NK-92 treated with Interleukin-12 subunit alpha and Interleukin-12 subunit beta, amount 100 ng/mL, for 24 hours (cell line): ENCODE measurements at places on chromosomes 2 and 18.
A peak's percentile ranks its signal among the peaks of the same experiment; 100 is the strongest.

GRCh38 chr2:184294831-184295230 is 303.5 kb upstream of the ZNF804A start:
- no peak for DNase-seq

- DNase-seq: no peak
These were observed 285.7 kb downstream of the TCF4 start for GRCh38 chr18:55302167-55302833.

GRCh38 chr2:161915121-161915520 is 158.9 kb downstream of the DPP4 start:
- no peak for DNase-seq

GRCh38 chr2:9222239-9222892 is 15.8 kb downstream of the ASAP2 start:
- no peak for DNase-seq

- no peak for DNase-seq
These were observed 14.6 kb upstream of the ALPP start for GRCh38 chr2:232363784-232364615.

DNA sequence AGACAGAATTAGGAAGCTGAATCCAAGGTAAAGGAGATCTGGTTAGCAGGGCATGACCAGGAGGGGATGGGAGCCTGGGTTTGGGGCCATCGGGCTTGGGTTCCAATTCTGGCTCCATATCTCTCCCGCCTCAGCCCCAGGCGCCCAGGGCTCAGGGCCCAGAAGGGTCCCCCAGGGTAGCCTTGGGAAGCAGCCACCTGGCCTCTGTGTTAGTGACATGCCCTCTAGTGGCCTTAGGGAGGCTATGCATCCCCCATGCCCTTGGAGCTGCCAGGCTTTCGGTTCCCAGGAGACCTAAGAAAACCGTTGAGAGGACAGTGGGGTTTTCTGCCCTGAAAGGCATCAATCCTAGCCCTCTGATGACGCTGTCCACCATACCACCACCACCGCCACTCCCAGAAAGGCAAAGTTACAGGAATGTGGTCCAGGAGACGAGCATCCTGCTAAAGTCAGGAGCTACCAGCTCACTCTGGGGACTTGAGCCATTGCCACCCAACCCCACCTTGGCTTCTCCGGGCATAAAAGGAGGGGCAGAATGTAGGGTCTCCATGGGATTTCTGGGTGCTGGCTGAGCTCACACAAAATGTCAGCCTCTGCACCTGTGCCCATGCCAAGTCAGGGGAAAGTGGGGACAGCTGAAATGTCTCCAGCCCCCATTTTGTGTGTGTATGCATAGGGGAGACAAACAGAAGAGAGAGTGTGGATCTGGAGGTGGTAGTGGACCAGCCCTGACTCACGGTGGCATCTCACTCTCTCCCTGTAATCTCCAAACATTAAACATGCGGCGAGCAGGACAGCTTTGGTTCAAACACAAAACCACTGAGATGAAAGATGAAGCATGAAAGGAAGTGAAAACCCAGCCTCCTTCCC is 56.5 kb downstream of the EMX1 start:
- peak; percentile 4 for DNase-seq

GRCh38 chr2:240811346-240812300 is 8.4 kb downstream of the KIF1A start:
- DNase-seq: no peak

GRCh38 chr18:48990481-48991318 is 39.9 kb upstream of the SMAD7 start:
- no peak for DNase-seq

DNA sequence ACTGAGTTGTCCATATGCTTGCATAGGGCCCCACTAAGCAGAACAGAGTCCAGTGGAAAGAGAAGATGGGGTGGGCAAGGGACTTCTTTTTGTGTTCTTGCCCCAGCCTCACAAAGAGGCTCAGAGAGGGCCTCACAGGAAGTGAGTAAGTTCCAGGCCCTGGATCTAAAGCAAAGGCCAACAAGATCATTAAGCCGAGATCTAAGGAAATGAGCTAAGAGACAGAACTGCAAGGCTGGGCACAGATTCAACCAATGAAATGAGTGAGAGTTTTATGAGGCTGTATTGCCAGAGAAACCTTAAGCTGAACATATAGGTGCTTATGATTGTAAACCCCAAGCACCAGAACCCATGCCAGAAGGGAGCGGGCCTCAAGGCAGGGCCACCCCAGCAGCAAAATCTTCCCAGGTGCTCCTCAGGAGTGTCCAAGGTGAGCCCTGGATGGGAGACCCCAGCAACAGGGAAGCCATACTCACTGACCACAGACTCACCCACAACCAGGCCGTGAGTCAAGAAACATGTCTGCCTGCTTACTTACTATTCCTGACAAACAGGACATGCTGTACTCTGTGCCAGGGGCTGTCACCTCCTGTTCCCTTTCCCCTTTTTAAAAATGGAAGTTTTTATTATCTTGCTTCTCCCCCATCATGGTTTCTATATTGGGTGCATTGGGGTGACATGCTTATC is 40.2 kb downstream of the SLC14A1 start:
- DNase-seq: no peak

DNA sequence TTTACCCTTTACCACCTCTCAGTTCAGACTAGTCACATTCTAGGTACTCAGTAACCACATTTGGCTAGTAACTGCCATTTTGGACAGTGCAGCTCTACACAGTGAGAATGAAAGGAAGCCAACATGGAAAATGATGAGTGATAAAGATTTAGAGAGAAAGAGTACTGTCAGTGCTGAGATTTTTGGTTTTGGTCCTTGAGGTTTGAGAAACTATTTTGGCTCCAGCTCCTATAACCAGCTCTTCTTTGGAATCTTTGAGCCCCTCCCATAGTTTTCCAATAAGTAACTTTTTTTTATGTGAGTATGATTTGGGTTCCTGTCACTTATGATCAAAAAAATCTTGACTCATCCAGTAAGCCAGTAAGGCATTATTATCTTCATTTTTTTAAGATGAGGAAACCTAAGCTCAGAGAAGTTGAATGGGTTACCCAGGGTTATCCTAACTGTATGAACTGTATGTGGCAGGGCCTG is 173.0 kb downstream of the BABAM2 start:
- no peak for DNase-seq

GRCh38 chr2:202039278-202040078 is 5.8 kb downstream of the FZD7 start:
- DNase-seq: no peak

GRCh38 chr2:2234398-2235195 is 96.5 kb downstream of the MYT1L start:
- DNase-seq: no peak
